ENCODE measurements at places on chromosomes 1 and 21. TPM values are rescaled to one million over a fixed set of nuclear protein-coding genes. Genes with fewer than 3 reads are reported as not detected.

ADORA3 gene
- not detected for polyA plus RNA-seq

PTPN7 gene
- not detected for polyA plus RNA-seq

BARHL2 gene
- not detected for polyA plus RNA-seq

SRGAP2C gene
- polyA plus RNA-seq = 9.4 TPM
